Stromal cell of bone marrow (primary cell): ENCODE measurements at places on chromosomes 2 and 18.

- DNase-seq = no peak
Measured at GRCh38 chr18:8757396-8757997, 52.1 kb downstream of the MTCL1 start.

GRCh38 chr2:236747925-236748324, 178.3 kb downstream of the ACKR3 start:
- DNase-seq = no peak

DNA sequence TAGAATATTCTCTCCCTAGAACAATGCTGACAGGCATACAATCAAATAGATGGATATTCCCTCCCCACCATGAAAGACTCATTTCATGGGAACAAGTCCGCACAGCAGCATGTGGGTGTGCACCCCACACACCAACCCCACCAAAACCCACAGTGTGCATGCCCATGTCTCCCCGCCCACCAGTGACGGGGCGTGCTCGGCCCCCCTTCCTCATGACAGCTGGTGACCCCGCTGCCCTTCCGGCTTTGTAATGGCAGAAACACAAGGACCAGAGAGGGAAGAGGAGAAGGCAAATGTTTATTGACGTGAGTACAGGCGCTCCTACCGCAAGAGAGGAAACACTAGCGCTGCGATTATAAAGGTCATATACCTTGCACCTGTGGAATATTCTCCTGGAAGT, 30.8 kb upstream of the ODC1 start:
- no peak for DNase-seq

DNA sequence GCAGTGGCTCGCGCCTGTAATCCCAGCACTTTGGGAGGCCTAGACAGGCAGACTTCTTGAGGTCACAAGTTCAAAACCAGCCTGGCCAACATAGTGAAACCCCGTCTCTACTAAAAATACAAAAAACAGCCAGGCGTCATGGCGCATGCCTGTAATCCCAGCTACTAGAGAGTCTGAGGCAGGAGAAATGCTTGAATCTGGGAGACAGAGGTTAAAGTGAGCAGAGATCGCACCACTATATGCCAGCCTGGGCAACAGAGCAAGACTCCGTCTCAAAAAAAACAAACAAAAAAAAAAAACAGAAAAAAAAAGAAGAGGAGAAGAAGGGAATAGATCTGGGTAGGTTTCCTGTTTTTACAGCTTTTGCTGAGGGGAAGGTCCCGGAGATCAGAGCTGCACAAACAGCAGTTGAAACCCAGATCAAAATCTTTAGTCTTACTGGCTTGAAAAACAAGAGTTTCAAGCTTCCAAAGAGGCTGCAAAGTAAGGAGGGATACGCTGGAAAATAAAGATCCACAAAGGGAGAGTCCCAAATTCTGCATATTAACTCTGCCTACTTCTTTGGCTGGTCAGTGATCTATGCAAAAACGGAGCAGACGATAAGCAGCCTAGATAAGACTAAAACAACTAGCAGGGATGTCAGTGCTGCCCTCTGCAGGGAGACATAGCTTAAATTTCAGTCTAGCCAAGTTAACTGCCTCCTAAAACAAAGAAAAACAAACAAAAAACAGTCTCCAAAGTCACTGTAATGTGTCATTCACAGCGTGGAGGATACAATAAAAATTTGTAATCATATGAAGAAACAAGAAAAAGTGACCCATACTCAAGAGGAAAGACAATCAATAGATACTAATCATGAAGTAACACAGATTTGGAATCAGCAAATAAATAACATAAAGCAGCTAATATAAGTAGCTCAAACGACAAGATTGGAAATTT, 74.1 kb downstream of the TLK1 start:
- DNase-seq = peak; percentile 39

- no peak for DNase-seq
Measured at GRCh38 chr2:239751679-239752355, 273.3 kb downstream of the NDUFA10 start.

DNA sequence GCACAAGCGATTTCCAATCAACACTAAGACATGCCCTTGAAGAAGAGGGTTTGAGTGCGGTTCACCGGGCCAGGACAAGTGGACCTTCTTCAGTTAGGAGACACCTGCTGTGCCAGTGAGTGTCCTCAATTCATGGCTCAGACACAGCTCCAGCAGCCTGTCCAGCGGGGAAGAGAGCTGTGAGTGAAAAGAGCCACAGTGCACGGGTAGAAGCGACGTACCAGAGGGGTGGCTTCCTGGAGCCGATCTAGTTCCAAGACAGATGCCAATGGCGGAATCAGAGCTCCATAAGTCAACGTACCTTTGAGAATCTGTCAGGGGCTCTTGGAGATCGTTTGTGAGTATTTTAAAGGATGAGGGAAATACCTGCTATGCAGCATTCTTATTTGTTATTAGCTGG, 119.9 kb upstream of the SALL3 start:
- DNase-seq = no peak
